ENCODE measurements at places on chromosomes 3 and 15.

GRCh38 chr15:63013052-63013808 is 29.3 kb upstream of the TPM1 start:
- DNase-seq = no peak

GRCh38 chr3:81602781-81603180 is 158.7 kb downstream of the GBE1 start:
- no peak for DNase-seq

GRCh38 chr15:57158997-57159668 is 217.2 kb upstream of the CGNL1 start:
- no peak for DNase-seq

DNA sequence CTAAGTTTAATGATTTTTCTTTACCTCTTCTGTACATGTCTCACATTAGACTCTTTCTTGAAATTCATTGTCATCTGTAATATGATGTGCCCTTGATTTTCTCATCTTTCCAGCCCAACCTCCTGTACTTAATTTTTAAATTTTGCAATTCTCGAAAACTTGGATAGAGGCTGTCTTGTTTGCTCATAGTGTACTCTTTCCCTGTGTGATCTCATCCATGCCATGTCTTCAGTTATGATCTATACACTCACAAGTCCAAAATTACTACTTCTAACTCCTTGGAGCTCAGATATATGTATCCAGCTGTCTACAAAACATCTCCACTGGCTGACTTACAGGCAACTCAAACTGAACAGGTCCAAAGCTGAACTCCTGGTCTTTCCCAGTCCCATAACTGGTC is 42.2 kb downstream of the CD200 start:
- DNase-seq = no peak

DNA sequence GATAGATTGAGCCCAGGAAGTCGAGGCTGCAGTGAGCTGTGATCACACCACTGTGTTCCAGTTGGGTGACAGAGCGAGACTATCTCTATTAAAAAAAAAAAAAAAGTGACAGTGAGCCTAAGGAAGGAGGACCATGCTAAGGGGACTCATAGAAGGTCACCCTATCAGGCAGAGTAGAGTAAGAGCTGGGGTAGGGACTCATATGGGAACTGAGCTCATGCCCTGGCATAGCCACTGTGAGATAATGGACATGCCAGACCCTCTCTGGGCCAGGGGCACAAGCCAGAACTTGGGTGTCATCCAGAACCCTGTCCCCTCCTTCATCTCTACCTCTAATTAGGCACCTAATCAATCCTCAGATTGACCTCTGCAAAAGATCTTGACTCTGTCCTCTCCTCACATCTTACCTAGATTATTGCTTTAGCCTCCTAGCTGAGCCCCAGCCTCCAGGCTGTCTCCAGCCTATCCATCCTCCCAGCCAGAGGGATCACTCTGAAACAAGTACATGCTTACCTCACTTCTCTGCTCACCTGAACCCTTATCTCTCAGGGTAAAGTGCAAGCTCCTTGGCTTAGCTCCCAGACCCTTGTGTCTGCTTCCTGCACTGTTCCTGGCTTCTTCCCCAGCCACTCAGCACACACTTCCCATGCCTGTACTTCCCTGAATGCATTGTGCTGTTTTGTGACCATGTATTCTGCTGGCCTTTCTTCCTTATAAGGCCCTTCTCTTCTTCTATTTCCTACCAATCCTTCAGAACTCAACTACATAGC is 76.4 kb downstream of the DAPK2 start:
- no peak for DNase-seq

GRCh38 chr3:99690761-99691369 is 52.5 kb downstream of the COL8A1 start:
- no peak for DNase-seq

DNA sequence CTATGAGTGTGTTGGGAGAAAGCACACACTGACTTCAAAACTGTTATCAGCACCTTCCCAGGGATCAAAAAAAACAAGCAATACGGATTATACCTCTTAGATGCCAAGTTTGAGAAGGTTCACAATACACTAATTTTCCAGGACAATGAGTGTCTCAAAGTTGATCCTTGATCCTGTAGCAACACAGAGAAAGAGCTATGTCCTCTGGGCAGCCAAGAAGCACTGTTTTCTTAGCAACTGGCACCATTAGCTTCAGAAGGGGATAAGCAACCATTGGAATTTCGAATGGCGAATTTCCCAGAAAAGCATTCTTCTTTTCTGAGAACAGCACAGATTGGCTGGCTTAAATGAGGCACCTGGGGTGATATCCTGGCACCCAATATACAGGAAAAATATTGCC is 270.3 kb upstream of the RORA start:
- DNase-seq = no peak

GRCh38 chr15:27449941-27450340 is 479.0 kb downstream of the GABRG3 start:
- no peak for DNase-seq

- DNase-seq = no peak
Measured at GRCh38 chr3:37986479-37987314, 3.9 kb upstream of the VILL start.

DNA sequence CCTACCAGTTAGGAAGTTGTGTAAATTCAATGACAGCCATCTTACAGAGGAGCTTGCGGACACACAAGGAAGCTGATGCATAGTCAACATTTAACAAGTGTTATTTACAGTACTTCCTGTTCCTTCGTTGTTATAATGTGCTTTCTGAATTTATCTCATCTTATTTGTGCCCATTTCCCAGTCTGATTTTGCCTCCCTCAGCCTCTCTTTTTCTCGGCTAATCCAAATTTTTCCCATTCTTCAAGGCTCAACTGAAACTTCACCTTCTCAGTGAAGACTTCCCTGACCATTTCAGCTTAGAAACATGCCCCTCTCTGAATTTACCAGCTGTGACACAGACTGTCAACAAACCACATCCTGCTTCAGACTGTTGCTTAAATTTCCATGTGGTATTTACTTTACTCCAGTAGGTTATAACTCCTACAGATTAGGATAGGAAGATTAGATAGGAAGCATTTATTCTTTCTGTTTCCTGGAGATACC is 55.7 kb upstream of the CP start:
- DNase-seq = no peak

DNA sequence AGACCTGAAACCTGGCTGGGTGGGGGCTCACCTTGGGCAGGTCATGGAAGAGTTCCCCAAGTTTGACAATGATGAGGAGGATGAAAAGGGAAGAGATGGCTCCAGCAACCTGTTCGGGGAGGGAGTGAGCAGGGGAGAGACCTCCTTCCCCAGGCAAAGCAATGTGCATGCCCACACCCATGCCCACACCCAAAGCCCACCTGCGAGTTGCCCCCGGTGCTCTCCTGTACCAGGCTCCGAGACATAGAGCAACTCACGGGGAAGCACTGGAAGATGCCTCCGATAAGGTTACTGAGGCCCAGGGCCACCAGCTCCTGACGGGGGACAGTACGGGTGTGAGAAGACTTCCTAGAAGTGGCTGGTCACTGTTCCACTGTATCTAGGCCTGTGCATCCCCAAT is 4.9 kb downstream of the SLC26A6 start:
- no peak for DNase-seq

DNA sequence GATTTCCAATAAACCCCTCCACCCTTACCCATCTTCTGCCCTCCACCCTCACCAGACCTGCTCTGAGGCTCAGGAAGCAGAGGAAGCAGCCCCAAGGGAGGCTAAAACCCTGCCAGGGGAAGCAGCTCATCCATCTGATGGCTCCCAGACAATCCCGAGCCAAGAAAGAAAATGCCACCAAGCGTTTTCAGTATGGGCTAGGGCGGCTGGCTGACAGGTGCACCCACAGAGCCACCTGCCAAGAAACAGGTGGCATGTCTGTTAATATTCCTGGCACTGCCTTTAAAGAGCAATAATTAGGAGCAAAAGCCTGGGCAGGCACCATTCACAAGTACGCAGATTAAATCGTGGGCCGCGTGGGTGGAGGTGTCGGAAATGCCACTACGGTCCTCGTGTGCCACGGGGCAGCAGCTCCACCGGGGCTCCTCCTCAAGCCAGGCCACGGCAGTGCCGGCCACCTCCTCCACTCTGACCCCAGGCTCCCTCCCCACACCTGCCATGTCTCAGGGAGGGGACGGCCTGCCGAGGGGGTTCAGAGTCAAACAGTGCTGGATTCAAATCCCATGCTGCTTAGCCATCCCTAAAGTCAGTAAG is 23.9 kb upstream of the GRIP2 start:
- DNase-seq = no peak

DNA sequence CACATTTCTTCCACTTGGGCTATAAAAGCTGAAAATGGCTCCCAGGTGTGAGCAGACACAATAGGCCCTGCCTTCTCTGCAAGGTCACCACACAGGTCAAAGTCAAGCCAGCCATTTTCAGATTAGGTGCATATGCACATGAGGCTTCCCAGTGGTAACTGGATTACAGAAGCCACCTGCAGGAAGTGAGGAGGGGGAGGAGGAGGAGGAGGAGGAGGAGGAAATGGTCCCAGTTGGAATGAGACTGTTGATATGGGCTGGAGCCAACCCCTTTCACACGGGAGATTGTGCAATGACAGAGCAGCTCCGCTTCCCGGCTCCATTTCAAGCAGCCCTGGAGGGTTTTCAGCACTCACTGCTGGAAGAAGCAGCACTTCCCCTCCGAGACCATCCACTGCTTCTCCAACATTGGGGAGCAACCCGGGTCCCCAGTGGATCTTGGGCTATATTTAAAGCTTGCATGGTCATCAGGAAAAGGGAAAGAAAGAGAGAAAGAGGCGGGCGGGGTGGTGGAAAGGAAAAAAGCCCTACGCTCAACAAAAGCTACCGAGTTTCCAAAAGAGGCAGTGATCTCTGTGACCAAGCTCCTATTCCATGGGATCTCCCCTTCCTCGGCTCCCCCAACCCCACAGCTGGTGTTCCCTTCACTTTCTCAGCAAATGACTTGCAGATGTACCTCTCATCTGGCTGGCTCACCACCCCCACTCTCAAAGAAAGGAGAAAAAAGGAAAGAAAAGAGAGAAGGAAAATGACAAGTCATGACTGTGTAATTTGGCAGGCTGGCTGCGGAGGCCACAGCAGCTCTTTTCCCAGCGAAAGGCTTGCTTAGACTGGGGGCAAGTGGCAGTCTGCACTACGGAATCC is 58.3 kb downstream of the LRIG1 start:
- DNase-seq = no peak

DNA sequence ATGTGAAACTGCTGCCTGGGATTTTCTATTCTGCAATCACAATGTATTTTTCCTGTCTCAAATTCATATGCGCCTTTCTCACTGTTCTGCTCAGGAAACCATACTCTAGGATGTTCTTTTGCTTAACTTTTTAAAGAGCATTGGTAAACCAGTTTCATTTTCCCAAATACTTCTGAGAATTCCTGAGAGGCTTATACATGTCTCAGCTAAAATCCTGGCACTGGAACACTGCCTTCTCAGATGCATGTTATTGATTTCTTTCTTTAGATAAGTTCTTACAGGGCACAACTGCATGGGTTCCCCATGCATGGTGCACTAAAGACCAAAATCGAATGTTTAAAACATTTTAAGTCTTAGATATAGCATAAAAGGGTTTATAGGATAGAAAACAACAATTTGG is 178.3 kb upstream of the PLSCR5 start:
- DNase-seq = no peak

DNA sequence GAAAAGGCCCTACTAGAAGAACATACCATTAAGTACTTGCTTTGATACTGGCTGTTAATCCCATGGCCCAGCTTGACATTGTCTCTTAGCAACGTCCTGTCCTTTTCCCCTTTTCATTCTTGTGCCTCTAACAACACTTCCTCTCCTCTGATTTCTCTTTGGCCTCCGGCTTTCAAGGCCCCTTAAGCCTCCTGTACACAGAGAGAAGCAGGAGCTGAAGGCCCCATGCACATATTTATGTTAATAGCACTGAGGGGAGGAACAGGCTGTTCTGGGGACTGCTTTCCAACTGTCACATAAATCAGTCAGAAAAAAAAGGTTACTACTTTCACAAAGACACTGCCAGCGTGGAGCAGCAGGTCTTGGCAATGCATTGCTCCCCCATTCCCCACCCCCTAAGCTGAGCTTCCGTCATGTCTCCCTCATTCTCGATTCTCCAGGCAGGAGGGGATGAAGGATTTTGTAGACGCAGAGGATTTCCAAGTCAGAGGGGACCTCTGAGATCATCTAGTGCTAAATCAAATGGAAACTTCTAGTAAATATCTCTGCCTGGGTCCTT is 257.4 kb upstream of the ADAMTS9 start:
- no peak for DNase-seq

GRCh38 chr3:111324645-111325044 is 217.4 kb upstream of the CD96 start:
- DNase-seq = no peak

DNA sequence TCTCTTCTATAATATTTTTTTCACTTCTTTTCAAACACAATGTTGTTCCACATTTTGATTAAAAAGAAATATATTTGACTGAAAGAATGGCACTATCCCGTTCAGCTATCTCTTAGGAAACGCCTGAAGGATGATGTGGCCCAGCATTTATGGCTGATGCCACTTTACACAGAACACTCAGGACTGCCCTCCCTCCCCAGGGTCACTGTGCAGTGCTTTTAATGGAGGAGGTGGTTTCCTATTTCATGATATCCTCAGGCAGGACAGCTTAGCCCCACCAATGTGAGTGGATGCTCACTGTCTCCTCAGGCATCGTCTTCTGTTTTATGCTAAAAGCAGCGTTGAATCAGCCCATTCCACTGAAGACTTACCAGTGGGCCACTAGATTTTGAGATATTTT is 135.9 kb downstream of the KCNAB1 start:
- no peak for DNase-seq

DNA sequence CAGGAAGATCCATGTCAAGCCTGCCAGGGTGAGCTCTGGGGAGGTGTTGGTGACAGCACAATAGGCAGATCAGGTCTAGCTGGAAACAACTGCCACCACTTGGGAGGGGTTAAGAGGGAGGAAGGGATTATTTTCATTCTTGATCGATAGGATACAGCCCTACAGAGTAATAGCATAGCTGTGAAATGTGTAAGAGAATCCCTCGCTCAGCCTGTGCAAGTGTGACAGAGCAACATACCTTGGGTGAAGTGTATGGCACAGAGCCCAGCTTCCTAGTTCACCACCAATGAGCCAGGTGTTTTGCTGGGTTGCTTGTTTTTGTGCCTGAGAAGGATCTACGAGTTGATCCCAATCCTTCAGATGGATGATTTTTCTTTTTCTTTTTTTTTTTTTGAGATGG is 9.2 kb upstream of the DCUN1D1 start:
- no peak for DNase-seq

DNA sequence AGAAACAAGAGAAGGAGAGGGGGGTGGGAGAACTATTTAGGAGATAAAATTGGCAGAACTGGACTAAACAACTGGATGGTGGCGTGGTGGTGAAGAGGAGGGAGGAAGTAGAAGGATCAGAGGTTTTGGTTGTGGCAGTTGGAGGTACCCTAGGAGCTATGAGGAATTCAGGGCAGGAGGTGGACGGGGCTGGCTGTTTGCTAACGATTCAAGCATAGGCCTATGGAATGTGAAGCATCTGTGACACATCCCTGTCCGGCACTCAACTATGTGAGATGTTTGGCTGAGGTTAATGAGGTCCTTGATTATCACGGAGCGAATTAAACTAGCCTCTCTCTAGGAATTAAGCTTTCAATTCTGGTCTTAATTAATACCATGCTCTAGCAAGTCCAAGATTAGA is 13.5 kb downstream of the TARS3 start:
- no peak for DNase-seq
